ENCODE measurements at places on chromosomes 1 and 21. TPM values are rescaled to one million over a fixed set of nuclear protein-coding genes. Genes with fewer than 3 reads are reported as not detected.

RAP1GAP gene
- total RNA-seq: 3.9 TPM

- H3K4me3 ChIP-seq: peak overlapping the region; percentile 53
- DNase-seq: peak; percentile 72
- H3K4me1 ChIP-seq: peaks cover 31% of the 10 kb centered on the region
- no peaks in the 10 kb centered on the region for H3K36me3 ChIP-seq
- no peak overlapping the region for H3K27ac ChIP-seq
- H3K27me3 ChIP-seq: peaks cover 100% of the 10 kb centered on the region
Measured at GRCh38 chr21:33019885-33020557, 5.7 kb upstream of the OLIG2 start.

DNA sequence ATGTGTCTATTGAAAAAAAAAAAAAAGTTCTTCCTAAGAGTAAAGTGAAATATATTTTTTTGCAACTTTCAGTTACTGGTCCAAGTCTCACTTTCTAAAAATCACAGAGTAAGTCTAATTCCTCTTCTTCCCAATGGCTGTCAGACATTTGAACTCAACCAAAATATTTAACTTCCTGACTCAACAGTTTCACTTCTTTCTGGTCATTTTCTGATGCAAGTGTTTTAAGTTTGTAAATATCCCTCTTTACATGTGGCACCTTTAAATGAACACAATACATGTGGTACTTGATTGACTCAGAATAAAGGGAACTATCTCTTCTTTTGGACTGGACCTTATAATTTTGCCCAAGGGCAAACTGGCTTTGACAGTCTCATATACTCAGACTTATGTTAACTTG is 76.7 kb downstream of the ASH1L start:
- peaks cover 5% of the 10 kb centered on the region for H3K36me3 ChIP-seq
- no peak for DNase-seq
- H3K27ac ChIP-seq: no peak overlapping the region
- H3K4me3 ChIP-seq: no peak overlapping the region
- no peaks in the 10 kb centered on the region for H3K27me3 ChIP-seq

TFF3 gene
- total RNA-seq: not detected

DNA sequence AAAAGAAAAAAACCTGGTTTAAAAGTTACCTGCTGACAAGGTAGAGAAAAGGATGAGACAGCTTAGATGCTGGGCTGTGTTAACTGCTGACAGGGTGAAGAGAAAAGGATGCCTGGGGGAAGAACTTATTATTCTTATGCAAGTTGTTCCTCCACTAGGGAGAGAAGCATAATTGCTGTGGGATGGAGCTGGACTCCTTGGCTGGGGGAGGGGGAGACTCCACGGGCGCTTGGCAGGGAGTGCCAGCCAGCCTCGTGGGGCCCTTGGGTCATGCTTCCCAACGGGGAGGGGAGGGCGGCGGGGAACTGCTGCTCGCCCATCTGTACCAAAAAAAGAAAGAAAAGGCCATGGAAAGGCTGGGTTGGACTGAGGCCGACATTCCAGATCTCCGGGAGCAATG is 47.2 kb downstream of the SYCP1 start:
- peaks cover 7% of the 10 kb centered on the region for H3K4me1 ChIP-seq
- H3K4me3 ChIP-seq: peak overlapping the region; percentile 2
